ENCODE measurements at places on chromosomes 11 and 22.

GRCh38 chr11:118046964-118047700 is 29.7 kb upstream of the TMPRSS4 start:
- no peak for DNase-seq
- H3K27ac ChIP-seq: no peak overlapping the region
- no peaks in the 10 kb centered on the region for H3K4me1 ChIP-seq
- no peak overlapping the region for H3K4me3 ChIP-seq
- H3K27me3 ChIP-seq: no peaks in the 10 kb centered on the region
- H3K36me3 ChIP-seq: no peaks in the 10 kb centered on the region

DNA sequence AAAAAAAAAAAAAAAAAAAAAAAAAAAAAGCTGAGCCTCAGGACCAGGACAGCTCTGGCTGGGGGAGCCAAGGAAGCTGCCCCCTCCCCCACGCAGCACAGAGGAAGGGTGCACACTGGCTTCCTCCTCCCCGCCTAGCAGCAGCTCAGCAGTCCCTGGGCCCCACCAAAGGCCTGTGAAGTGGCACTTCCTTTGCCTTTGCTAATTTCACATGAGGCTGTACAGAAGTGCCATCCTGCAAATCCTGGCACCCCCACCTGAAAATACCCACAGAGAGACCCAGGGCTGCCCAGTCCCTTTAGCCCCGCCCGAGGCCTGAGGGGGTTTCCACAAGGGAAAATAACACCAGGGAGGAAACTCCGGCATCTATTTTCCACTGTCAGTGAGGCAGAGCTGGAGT is 3.9 kb downstream of the RHOG start:
- no peaks in the 10 kb centered on the region for H3K27me3 ChIP-seq
- H3K4me3 ChIP-seq: no peak overlapping the region
- H3K4me1 ChIP-seq: no peaks in the 10 kb centered on the region
- DNase-seq: no peak
- no peaks in the 10 kb centered on the region for H3K36me3 ChIP-seq

GRCh38 chr22:20760084-20760483 is 13.8 kb upstream of the SERPIND1 start:
- H3K27ac ChIP-seq: no peak overlapping the region
- no peaks in the 10 kb centered on the region for H3K4me1 ChIP-seq
- DNase-seq: no peak
- H3K36me3 ChIP-seq: peaks cover 3% of the 10 kb centered on the region

DNA sequence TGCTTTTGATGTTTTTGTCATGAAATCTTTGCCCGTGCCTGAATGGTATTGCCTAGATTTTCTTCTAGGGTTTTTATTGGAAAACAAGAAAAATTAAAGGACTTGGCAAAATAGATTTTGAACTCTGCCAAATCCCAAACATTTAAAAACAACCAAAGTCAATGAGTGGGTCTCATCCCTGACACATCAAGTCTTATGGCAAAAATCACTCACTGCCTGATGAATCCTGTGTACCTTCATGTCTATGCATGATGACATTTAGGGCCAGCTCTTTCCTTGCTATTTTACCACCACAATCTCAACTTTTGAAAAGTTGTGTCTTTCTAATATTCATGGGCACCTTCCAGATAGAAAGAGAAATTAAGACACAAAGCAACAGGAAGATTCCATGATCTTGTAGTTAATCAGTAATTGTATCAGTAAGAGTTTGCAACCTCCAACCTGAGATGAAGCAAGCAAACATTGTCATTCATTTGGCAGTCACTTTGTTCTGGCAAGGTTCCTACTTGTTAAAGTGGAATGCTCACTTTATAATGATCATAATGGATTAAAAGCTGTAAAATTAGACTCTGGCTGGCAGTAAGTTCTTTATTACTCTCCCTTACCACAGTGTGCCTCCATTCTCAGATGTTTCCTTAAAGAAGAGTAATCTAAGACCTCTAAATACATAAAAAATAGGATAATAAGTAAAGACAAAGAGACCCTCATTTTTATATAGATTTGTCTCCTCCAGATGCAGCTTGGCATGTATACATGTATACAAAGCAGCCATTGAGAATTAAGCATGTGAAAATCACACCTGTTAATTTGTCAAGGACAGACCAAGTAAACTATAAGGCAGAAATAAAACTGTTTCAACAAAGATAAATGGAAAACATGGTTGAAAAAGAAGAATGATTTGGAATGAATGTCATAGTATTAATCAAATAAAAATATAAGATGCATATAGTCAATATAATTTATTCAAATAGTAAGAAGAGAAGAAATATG is 51.6 kb downstream of the ETS1 start:
- no peaks in the 10 kb centered on the region for H3K4me1 ChIP-seq
- H3K27ac ChIP-seq: no peak overlapping the region
- no peak for DNase-seq

- H3K4me3 ChIP-seq: no peak overlapping the region
- H3K27ac ChIP-seq: no peak overlapping the region
- no peaks in the 10 kb centered on the region for H3K36me3 ChIP-seq
- DNase-seq: no peak
- H3K27me3 ChIP-seq: no peaks in the 10 kb centered on the region
- H3K4me1 ChIP-seq: no peaks in the 10 kb centered on the region
Measured at GRCh38 chr11:45800261-45800660, 4.7 kb upstream of the SLC35C1 start.

- H3K27ac ChIP-seq: no peak overlapping the region
- no peak for DNase-seq
- no peaks in the 10 kb centered on the region for H3K4me1 ChIP-seq
- no peak overlapping the region for H3K4me3 ChIP-seq
- no peaks in the 10 kb centered on the region for H3K36me3 ChIP-seq
Measured at GRCh38 chr11:120197977-120198376, 12.9 kb upstream of the OAF start.

GRCh38 chr22:45107671-45108070 is 56.1 kb upstream of the NUP50 start:
- H3K27me3 ChIP-seq: no peaks in the 10 kb centered on the region
- H3K27ac ChIP-seq: no peak overlapping the region
- no peak overlapping the region for H3K4me3 ChIP-seq
- H3K4me1 ChIP-seq: no peaks in the 10 kb centered on the region
- DNase-seq: no peak
- H3K36me3 ChIP-seq: no peaks in the 10 kb centered on the region

DNA sequence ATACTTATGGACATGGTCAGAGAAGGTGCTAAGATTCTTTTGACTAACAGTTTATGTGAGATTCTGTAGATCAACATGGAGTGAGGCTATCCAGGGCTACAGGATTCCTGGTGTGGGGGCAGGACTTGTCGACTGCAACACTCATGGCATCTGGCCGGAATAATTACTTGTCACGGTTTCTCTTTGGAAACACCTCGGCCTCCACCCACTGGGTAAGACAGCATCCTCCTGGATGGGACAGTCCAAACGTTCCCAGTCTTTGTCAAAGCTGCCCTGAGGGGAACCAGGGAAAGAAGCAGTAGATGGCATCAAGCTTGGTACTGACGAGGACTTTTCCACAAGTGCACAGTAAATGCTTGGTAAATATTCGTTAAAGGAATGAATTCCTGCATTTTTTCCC is 762.8 kb downstream of the BRD1 start:
- no peak overlapping the region for H3K4me3 ChIP-seq
- no peak overlapping the region for H3K27ac ChIP-seq
- H3K36me3 ChIP-seq: no peaks in the 10 kb centered on the region

DNA sequence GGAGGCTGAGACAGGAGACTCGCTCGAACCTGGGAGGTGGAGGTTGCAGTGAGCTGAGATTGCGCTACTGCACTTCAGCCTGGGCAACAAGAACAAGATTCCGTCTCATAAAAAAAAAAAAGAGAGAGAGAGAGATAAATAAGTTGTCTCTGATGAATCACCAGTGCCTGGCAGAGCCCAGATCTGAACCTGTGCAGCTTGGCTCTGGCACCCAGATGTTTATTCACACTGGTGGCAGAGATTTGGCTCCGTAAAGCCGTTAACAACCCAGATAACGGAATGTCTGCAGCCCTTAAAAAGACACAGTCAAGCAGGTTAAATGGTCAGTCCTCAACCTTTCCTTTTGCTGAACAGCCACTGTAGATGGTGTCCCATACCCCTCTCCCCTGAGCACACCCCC is 33.5 kb upstream of the RTL6 start:
- no peak overlapping the region for H3K4me3 ChIP-seq
- no peak for DNase-seq
- peaks cover 26% of the 10 kb centered on the region for H3K27me3 ChIP-seq
- H3K27ac ChIP-seq: no peak overlapping the region
- H3K4me1 ChIP-seq: no peaks in the 10 kb centered on the region

Measured in breast epithelium (tissue), 4 donors.